ENCODE measurements at places on chromosomes 11 and 22. TPM values are rescaled to one million over a fixed set of nuclear protein-coding genes. Genes with fewer than 3 reads are reported as not detected.

DNA sequence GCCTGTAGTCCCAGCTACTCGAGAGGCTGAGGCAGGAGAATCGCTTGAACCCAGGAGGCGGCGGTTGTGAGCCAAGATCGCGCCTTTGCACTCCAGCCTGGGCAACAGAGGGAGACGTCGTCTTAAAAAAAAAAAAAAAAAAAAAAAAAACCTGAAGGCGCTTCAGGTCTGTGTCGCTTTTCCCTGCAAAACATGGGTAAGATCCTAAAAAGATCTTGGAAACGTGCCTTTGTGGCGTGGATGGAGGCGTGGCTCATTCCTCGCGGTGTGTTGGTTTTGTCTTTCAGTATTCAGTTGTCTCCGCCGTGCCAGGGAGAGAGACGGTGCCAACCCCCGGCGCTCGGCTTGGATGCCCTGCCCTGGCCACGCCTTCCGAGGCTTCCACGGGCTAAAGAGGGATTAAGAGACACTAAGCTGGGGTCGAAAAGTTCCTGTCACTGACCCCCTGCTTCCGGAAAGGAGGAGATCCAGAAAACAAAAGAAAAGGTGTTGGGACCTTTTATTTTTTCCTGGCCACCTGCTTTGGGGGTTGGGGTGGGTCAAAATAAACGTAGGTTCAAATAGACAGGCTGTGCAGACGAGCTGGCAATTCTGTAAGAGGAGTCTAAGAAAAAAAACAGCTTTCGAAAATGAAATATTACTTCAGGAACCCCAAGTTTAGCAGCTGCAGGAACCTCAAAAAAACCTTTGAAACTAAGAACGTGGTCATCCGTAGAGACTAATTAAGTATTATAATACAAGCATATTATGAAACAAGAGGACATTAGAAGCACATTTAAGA lies 1.1 kb upstream of the SLC35F2 start:
- DNase-seq, result peak; percentile 35

DNA sequence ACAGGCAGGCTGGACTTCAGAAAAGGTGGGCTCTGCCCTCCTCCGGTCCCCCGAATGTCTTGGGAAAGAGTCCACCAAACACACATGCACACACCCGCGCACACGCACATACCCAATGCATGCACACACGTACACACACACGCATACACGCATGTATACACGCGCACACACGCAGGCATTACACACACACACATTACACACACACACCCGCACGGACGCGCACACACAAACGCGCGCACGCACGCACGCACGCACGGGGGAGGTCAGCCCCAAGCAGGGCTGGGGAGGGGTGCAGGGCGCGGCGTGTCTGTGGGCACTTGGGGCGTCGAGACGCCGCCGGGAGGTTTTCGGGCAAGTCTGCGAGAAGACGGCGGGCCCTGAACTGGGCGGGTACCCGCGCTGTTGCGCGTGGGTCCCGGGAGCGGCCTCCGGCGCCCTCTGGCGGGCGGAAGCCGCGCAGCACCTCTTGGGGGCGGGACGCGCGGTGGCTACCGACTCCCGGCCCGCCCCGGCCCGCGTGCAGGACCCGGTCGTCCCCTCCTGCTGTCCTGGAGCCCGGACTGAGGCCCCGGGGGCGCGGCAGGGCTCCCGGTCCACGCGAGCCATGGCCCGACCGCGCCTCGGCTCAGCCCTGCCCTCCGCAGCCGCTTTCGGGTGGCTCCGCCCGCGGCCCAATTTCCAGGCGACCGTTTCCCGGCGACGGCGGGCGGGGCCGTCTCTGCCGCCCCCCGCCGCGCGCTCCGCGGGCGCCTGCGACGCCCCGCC lies 3.6 kb downstream of the SEPTIN5 start:
- DNase-seq, result peak; percentile 60

GRCh38 chr11:75465701-75466531 lies 32.9 kb upstream of the KLHL35 start:
- no peak for DNase-seq

DNA sequence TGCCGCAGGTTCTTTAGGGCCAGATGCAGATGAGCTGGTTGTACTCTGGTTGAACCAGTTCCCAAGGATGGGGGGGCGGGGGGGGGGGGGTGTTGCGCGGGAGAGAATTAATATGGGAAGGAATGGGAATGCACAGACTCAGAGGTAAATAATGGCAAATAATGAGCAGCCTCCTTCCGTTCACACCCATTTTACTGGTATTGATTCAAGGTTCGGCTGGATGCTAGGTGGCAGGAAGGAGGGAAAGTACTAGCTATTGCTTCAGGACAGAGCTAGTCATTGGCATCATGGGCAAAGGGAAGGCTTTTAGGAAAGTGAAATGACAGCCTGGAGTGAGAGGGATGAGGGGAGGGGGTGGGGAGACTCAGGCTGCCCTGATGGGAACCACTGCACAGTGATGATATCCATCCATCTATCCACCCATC lies at the start of gene VSTM5:
TSS of gene VSTM5 (minus strand) at position 25 of the 425 bp plus-strand sequence. CDS start 116 bp downstream, outside the sequence.
- no peak for DNase-seq

- no peak for DNase-seq
Measured at GRCh38 chr11:125295931-125296330, 131.4 kb downstream of the PKNOX2 start.

DNA sequence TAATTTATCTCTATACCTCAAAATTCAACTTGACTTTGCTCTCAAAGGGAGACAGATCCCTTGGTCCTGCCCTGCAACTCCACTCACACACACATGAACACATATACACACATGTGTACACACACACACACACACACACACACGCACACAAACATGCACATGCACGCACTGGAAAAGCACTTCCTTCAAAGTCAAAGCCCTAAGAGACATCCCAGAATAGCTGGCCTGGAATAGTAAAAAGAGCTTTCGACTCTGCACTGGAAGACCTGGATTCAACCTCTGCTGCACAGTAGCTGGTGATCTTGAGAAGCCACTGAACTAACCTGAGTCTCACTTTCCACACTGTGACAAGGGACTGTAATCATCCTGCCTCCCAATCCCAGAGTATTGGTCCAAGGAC lies 26.8 kb downstream of the TENM4 start:
- DNase-seq, result no peak

Gene SLC16A8
- total RNA-seq, result not detected
